Stimulated activated CD4-positive, alpha-beta T cell treated with anti-CD3 and anti-CD28 coated beads, Interleukin-2, amount 100 ng/mL, for 48 hours (primary cell): ENCODE measurements at places on chromosomes 3 and 15.
A peak's percentile ranks its signal among the peaks of the same experiment; 100 is the strongest.

DNA sequence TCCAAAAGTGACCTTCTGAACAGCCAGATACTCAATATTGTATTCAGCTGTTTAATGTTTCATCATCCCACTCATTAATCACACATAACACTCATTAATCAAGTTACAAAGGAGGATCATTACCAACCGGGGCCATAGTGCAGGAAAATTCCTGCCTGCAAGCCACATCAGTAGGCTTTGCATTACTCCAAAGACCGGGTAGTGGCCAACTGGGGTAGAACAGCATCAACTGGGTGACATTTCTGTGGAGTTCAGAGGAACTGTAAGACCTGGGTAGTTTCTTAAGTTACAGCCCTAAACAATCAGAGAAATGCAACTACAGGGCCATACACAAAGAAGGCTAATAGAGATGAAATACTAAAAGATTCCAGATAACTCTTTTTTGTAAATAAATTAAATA, 253.1 kb downstream of the WDR72 start:
- DNase-seq, result no peak

DNA sequence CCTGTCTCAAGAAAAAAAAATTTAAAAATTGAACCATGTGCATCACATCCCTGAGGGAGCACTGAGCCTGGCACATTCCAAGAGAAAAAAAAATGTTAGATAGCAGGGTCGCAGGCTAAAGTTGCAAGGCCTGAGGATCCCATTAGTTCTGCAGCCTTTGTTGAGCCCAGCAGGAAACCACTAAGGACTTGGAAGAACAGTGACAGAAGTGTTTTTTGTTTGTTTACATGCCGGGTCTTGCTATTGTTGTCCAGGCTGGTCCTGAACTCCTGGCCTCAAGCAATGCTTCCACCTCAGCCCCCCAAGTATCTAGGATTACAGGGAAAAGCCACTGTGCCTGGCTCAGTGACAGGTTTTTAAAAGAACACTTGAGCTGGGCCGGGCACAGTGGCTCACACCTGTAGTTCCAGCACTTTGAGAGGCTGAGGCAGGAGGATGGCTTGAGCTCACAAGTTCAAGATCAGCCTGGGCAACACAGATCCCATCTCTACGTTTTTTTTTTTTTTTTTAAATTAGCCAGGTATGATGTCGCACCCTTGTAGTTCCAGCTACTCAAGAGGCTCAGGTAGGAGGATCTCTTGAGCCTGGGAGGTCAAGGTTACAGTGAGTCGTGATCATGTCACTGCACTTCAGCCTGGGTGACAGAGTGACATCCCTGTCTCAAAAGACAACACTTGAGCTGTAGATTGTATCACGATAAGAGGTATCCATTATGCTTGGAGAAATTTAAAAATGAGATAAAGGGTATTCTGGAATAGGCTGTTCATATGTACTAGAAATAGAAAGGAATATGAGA, 15.2 kb downstream of the CHAC1 start:
- DNase-seq, result no peak

GRCh38 chr3:37243820-37244748, 69.7 kb upstream of the LRRFIP2 start:
- DNase-seq, result peak; percentile 34

GRCh38 chr3:144391236-144391635, 419.6 kb downstream of the DIPK2A start:
- no peak for DNase-seq

DNA sequence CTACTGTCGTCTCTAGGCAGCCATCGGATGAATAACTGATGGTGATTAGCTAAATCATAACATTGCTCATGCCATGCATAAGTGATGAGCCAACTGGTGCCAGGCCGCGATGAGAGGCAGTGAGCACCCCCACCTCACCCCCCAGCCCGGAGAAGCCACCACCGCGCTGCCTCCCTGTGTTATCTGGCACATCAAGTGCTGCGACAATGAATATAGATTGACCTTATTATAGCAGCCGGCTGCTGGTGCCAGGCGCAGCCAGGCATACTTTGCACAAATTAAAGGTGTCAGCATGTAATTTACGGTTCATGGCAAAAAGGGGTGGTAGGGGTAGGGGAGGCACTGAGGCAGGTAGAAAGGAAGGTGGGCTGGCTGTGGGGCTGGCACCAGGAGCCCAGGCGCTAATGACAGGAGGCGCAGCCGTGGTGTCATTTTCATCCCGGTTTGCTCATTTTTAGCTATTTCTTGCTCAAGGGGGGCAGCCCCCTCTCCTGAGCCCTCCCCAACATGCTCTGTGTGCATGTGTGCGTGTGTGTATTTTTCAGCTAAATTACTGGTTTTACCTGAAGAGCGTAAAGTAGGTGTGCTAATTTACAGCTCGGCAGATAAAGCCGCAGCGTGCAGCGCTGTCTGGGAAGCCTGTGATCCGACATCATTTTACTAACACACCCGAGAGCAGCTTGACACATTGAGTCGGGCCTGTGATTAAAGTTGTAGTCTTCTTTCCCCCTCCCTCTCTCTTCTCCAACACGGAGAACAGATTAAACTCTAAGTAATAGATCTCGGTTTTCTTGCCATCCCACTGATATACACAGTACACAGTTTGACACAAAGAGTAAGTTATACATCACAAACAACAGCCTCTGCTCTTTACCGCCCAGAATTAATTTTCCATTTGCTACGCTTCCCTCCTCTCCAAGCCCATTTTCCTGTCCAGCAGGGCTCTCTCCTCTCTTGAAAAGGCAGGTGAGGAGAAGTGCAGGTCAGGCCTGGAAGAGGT, 212.3 kb downstream of the RPLP1 start:
- no peak for DNase-seq

- DNase-seq, result no peak
Measured at GRCh38 chr3:73580343-73580742, 44.4 kb downstream of the PDZRN3 start.

DNA sequence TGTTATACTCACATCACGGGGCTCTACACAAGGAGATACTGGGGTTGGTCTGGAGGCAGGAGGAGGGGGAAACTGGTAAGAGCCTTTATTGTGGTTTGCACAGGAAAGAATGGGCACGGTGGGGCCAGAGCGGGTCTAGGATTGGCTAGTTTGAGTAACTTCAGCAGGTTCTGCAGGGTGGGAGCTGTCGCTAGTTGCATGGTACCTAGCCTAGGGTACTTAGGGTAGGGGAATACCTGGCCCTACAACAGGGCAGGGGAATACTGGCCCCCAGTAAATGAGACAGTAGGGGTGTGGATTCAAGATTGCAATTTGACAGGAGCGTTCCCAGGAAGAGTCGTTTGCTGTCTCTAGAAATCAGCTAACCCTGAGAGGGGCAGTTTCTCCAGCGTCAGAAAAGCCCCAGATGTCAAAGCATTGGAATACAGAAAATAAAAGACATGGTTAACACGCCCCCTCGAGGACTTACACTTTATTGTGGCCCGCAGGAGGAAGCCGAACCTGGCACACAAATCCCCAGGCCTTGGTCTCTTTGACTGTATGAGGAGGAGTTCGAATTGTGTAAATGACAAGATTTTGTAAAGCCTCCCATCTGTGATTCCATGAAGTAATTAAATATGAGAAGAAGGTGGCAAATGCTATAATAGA, 32.0 kb downstream of the ST8SIA2 start:
- DNase-seq, result no peak

GRCh38 chr3:155110022-155110421, 29.9 kb downstream of the MME start:
- DNase-seq, result no peak
